ENCODE measurements at places on chromosomes 3 and 15.

DNA sequence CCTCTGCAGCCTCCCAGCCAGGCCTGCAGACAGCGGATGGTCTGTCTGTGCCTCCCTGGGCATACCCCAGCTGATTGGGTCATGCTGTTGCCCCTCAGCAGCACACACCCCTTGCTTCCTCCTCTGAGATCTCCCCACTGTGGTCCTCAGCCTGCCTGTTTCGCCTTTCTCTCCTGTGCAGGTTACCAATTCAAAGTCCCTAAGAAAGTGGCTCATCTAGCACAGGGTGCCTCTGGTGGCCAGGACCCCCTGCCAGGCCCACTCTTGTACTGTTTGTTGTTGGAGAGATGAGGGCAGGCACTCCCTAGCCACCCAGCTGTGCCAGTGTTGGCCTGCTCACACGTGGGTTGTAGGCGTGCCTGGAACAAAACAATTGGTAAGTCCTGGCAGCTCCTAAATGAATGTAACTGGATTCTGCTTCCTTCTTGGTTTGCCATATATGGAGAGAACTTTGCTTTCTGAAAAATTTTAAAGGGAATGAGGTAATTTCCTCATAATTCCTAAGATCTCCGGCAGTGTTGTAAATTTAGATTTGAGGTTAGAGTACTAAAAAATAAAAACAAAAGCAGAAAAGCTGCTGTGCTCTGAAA lies 213.2 kb upstream of the IL12A start:
- DNase-seq, result peak; percentile 85

- peak; percentile 18 for DNase-seq
Observed at GRCh38 chr15:84034578-84035398, 200.8 kb upstream of the GOLGA6L4 start.

GRCh38 chr15:69729167-69729748 lies 276.6 kb downstream of the RPLP1 start:
- no peak for DNase-seq

DNA sequence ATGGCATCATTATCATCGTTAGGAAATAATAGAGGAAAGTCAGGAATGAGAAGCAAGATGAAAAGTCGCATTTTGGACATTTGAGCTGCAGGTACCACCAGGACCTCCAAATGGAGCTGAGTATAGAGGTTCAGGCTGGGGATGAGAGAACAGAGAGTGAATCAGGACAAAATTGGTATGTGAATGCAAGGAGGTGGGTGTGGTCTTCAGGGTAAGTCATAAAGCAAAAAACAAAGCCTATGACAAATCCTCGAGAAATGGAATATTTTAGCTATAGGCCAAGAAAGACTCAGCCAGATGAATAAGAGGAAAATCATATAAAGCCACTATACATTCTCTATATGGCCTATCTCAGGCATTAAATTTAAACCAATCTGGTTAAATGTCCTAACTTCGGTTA lies 841.3 kb downstream of the ROBO1 start:
- no peak for DNase-seq

- DNase-seq, result no peak
Observed at GRCh38 chr15:51131596-51132290, 37.0 kb upstream of the TNFAIP8L3 start.

DNA sequence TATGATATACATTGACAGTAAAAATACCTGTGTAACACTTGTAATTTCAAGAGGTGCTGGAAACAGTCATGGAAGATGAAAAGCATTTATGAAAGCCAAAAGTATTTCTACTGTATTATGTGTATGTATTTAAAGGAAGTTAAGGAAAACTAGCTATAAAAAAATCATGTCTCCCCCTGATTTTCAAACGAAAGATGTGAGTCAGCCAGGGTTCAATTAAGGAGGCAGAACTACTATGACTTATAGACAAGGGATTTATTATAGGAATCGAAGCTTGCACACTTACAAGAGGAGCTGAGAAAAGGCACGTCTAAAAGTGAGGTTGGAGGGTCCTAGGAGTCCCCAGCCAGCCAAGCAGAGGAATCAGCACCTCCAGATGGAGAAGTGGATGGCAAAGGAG lies 119.4 kb downstream of the SUCLG2 start:
- DNase-seq, result no peak

GRCh38 chr3:122902326-122902725 lies 107.5 kb downstream of the SLC49A4 start:
- DNase-seq, result no peak

DNA sequence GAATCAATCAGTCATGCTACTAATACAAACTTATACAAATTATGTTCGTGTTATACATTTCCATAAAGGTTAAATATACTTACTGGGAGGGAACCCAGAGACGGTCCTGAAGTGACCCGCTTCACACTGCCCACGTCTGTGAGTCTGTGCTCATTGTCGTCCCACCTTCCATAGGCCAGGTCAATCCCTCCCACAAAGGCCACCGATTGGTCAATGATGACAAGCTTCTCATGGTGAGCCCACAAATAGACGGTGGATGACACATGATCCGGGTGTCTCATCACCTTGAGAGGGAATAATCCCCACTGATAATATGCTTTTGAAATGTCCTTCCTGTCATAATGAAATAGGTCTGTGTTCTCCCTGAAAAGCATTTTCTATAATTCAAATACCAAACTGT lies 121.7 kb downstream of the PLD1 start:
- no peak for DNase-seq

DNA sequence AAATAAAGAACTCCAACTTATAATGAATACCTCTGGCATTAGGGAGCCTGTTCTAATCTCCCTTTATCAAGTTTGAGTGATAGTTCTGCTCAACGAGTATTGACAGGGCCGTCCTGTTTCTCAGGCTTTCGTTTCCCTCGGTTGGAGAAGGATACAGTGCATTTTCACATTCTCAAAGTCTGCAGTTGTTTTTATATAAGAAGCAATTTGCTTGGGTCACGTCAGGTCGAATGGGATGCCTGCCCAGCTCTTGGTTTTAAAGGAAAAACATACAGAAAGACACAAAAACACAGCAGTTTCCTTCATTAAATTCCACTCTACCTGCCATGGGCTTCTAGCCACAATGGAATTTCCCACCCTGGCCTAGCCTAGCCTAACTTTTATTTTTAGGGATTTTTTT lies 366.3 kb downstream of the TIGIT start:
- no peak for DNase-seq

GRCh38 chr15:23436421-23436820 lies 10.6 kb downstream of the GOLGA6L2 start:
- no peak for DNase-seq

DNA sequence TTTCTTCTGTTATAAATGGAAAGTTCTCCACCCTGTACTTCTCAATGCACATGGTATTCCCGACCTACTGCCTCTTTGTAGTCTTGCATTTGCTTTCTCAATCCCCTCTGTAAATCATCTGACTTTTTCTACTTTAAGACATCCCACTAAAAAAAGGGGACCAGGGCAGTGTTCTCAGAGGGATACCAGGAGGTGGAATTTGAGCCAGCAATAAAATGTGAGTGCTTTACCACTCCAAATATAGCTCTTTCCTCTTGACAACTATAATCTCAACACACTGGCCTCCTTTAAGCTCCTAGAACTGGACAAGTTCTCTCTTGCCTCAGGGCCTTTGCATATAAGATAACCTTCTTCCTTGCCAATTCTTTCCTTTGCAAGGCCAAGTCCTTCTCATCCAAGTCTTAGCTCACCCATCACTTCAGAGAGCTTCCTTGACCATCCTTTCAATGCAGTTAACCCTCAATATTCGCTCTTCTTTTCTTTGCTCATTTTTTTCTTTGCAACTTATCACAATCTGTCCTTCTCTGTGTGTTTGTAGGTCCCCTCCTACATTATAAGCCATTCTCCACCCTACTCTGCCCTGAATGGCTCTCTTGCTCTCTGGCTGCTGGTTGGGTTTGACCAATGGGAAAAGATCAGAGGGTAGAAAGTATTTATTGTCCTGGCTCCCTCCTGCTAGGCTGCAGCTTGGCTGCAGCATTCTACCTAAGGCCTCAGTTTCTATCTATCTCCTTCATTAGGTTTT lies 93.4 kb downstream of the PRICKLE2 start:
- DNase-seq, result no peak

- DNase-seq, result no peak
Observed at GRCh38 chr15:88681610-88682221, 42.9 kb downstream of the ISG20 start.

GRCh38 chr3:117253636-117254035 lies 544.1 kb downstream of the TUSC7 start:
- no peak for DNase-seq

- DNase-seq, result no peak
Observed at GRCh38 chr15:77494964-77495363, 74.3 kb downstream of the HMG20A start.
